ENCODE measurements at places on chromosomes 4 and X.

- DNase-seq, result no peak
Observed at GRCh38 chr4:104447294-104447693, 47.4 kb downstream of the CXXC4 start.

DNA sequence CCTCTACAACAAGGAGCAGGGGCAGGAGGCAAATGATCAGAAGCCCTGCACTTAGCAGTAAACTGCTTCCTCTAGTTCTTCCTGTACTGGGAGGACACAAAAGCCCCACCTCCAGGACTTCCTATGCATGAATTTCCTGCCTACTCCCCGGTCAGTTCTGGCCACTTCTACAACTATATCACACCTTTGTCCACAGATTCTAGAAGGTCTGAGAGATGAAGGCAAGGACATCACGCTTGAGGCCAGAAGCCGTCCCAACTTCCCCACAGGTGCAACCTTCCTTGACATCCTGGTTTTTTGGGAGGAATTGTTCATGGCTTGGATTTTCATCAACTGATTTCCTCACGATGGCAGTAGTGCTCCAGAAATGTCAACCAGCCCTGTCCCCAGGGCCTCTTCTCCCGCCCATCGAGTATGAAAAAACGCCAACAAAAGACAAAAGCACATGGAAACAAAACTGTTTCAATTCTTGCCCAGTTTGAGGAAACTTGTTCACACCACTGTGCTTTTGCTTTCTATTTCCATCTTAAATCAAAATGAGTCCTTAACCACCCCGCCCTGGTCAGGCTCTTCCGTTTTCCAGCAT lies 206.5 kb upstream of the STK26 start:
- no peak for DNase-seq

GRCh38 chrX:41332408-41333002 lies 1.5 kb upstream of the DDX3X start:
- no peak for DNase-seq

DNA sequence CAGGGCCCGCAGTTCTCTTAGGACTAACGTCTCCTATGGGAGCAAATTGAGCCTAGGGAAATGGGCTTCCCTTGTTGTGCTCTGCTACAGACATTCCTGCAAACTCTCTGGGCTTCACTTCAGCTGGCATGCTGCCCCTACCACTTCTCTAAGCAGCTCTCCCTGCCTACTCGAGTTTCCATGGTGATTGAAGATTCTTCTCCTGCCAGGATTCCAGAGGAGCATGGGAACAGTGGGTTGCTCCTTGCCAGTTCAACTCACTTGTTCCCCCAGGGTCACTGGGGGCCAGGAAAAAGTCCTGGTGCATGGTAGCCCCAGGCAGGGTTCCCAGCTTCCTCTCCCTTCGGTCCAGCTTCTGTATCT lies 21.1 kb upstream of the WDR17 start:
- DNase-seq, result no peak

DNA sequence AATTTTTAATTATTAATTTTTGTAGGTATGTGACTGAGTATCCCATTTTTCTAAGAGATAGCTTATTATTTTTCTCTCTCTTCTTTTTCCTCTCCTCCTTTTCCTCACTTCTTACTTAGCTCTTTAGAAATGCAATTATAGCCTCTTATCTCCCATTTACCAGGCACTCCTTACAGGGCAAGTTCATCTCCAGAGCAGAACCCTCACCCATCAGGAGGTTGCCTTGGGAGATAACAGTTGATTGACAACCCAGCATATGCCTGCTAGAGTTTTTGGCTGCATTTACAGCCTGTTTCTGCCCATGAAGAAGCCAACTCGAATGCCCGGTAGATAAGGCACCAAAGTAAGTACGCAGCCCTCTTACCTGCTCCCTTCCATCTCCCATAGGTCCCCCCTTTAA lies 572.9 kb upstream of the ZFP42 start:
- DNase-seq, result no peak

DNA sequence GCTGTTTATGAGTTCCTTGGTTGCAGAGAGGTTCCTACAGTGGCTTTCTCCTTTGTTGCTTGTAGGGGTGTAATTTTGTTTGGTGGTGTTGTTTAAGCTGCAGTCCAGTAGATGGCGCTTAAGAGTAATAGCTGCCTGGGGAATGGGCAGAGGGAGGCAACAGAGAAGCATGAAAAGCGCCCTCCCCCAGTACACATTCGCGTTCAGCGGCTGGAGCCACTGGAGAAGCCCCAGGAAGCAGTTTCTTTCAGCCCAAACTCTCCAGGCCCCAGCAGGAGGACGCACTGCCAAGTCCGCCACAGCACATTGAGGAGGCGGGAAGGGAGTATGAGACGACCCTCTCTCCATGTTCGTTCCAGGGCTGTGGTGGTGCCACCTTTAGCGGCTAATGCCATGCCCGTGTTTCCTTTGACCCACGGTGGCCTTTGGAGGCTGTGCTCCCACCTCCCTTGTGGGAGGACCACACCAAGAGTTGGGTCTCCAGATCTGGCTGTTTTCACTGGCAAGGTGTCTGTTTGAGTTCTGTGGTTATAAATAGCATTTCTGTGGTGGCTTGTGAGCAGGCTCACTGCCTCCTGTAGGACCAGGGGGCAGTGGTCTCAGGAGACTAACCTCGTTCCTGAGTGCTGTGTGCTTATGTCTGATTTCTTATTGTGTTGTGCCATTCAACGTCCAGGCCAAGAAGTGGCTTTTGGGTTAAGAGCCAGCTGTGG lies 252.3 kb downstream of the ARHGAP10 start:
- DNase-seq, result no peak

- no peak for DNase-seq
Observed at GRCh38 chr4:17329046-17329445, 182.8 kb downstream of the QDPR start.

DNA sequence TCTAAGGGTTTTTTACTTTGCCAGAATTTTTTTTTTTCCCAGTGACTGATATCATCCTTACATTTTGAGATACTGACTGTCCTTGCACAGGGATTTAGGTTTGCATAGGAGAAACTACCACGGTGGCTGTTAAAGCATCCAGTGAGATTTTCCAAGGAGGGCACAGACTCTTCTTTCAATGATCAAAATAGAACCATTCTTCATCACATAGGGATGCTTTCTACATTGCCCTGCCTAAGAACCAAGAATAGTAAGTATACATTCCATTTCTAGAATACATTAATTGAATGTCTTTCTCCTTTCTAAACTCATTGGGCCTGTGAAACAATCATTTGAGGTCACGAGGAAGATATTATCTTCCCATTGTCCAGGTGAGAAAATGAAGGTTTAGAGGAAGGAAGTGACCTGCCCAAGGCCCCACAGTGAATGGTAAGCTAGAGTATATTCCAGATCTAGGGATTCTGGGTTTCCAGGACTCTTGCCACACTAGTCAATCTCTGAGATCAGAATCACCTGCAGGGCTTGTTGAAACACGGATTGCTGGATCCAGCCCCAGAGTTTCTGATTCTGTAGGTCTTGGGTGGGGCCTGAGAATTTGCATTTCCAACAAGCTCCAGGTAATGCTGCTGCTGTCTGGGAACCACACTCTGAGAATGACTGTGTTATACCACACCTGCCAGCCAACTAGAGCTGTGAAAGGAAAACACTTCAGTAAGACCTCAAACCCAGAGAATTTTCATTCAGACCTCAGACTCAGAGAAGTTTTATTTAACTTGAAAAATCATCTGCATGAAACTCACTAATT lies 17.7 kb upstream of the TMEM154 start:
- DNase-seq, result no peak

DNA sequence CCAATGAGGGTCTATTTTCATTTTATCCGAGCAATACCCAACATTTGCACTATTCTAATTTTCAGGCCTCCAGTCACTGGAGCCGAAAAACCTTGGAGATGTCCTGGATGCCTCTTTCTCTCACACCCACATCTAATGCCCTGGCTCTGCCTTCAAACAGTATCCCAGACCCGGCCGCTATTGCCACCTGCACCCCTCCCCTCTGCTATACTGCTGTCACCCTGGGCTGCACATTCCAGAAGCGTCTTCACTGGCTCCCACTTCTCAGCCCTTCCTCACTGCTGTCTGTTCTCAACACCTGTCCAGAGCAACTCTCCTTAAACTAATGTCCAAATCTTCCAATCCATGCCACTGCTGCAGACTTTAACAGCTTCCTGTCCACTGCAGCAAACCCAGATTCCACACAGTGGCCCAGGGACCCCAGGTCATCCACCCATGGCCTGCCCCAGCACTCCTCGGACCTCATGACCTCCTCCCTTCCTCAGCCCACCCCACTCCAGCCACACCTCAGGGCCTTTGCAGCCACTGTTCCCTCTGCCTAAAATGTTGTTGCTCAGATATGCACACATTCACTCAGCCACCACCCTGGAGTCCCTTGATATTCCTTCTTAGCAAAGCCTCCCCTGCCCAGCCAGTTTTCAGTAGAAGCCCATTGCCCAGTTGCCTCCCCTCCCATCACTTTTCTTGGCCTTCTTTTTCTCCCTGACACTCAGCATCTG lies 30.5 kb upstream of the PPP2R2C start:
- DNase-seq, result no peak

DNA sequence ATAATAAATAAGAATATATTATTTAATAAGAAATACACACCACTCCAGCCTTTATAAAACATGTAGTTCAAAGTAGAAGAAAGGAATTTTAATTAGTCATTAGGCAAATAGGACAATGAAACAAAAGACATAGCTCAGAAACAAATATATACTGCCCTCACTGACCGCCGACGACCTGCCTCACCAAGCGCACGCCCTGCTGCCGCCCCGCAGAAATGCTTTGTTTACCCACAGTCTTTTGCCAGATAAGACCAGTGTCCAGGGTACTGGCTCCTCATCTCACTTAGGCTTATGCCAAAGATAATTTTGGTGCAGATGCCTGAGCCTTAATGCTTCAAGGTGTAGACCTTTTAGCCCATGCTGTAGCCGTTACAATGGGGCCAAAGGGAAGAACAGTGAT lies 199.5 kb downstream of the HHIP start:
- DNase-seq, result no peak

DNA sequence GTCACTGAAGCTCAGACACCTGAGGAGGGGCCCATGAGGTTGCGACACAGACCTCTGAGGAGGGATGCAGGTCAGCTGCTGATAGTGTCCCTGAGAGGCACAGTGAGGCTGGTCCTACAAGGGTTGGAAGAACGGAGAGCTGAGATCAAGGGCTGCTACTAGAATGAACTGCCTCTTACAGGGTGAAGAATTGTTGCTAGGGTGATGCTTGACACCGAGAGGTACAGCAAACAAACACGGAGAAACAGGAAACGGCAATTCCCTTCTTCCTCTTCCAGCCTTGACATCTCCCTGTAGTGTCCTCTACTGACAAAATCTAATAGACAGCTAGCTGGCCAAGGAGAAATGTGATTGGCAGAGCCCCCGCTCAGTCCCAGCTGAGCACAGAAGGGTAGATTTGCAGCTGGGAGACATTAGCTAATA lies 11.8 kb upstream of the HPGDS start:
- DNase-seq, result no peak

DNA sequence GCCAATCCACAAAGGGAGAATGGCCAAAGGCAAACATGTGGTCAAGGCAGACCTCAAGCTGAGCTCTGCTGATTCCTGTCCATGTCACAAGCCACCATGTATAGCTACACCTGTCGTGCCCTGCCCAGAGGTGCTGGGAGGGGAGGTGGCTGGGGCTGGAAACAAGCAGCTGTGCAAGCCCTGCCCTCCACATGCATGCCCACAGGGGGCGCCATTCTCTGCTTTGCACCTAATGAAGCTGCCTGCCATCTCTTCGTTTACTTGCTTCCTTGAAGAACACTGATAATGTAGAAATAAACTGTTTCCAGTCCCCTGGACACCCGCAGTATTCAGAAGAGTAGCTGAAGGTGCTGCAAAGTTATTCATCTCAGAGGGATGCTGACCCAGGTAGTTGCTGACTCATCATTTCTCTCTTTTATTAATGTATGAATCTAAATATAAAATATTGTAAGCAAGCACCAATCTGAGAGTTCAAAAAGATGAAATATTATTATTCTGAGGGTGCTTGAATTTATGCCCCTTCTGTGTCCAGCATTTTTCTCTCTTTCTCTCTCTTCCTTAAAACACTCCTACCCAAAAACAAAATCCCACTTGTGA lies 278.6 kb downstream of the ADGRA3 start:
- DNase-seq, result peak; percentile 78

DNA sequence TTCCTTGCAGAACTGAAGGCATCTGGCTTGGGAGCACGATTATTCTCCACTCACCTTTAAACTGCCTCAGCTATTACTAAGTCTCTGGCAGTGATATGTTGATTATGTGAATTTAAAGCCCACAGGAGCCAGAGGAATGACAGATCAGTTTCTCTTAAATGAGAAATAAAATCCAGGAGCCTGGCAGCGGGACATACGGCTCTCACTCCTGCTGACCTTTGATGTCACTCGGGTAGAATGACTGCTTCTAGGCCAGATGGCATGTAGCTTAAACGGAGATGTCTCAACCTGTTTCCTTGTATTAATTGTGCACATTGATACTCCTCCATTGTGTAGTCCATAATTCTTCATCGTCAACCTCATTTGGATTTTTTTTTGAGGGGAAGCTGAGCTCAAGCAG lies 4.0 kb upstream of the CBLL2 start:
- no peak for DNase-seq

DNA sequence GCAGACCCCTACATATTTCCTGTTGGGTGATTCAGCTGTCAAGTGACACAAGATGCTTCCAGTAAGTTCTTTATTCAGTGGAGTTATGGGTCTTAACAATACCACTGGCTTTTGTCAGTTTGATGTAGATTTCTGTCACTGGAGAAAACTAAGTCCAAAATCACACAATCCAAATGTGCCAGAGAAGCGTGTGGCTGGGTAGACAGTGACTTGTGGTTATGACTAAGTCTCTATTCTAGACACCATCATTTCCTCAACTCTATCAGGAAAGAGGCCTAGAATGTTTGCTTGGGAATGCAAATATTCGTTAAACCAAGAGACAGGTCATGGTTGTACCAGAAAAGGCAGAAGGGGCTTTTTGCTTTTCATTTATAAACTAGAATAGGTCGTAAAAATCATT lies 54.4 kb upstream of the HS3ST1 start:
- DNase-seq, result no peak

- DNase-seq, result no peak
Observed at GRCh38 chrX:17081511-17081910, 135.1 kb downstream of the REPS2 start.

- no peak for DNase-seq
Observed at GRCh38 chr4:10212400-10212799, 95.8 kb upstream of the WDR1 start.

DNA sequence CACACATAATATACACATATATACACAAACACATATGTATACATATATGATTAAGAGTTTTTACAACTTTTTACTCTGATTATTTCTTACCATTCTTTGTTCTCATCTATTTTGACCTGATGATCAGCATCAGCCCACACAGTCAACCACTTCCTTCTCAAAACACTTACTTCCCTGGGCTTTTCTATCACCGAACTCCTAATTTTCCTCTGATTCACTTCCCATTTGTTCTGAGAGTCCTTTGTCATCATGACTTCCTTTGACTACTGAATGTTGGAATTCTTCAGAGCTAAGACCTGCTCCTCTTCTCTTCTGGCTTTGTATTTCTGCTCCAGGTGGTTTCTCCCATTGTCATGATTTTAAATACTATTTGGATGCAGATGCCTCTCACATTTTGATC lies 209.5 kb upstream of the AFF2 start:
- DNase-seq, result no peak

GRCh38 chr4:136009258-136009832 lies 1522.9 kb downstream of the PCDH18 start:
- no peak for DNase-seq

Data from activated CD8-positive, alpha-beta memory T cell treated with anti-CD3 and anti-CD28 coated beads, Interleukin-2, amount 50 U/mL, for 48 hours (primary cell).